ENCODE measurements at places on chromosomes 12 and 14.

GRCh38 chr14:72808564-72808963 lies 85.3 kb downstream of the DPF3 start:
- DNase-seq = no peak

DNA sequence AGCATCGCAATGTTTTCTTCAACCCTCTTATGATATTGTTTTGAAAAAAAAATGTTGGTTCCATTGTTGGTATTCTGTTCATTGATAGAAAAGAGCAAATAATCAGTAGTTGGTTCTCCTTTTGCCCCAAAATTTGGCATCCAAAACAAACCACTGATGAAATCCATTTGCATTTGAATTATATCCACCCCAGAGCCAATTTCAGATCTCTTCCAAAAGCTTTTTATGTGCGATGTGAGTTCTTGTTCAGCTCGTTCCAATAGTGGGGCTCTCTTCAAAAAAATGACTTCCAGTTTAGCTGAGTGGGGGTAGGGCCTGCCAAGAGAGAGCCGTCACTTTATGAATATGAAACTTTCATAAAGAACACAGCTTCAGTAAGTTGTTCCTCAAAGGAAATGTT lies 130.7 kb downstream of the DIO2 start:
- no peak for DNase-seq

GRCh38 chr14:90263748-90264449 lies 7.5 kb downstream of the PSMC1 start:
- DNase-seq = no peak

DNA sequence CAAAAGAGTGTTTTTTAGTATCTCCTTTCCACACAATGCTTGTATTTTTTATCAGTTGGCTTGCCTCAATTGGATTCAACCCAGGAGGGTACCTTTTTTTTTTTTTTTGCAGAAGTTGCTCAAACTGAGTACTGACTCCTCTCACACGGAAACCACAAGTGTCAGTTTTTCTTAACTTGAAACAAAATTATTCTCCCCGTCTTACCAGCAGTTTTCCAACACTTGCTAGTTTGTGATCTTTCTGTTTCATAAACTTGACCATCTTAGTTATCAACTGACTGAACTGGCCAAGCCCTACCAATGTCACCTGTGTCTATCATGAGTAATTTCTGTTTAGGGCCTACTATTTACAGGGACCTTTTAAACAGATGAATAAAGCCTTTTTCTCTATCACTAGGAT lies 34.1 kb upstream of the ITPR2 start:
- no peak for DNase-seq

DNA sequence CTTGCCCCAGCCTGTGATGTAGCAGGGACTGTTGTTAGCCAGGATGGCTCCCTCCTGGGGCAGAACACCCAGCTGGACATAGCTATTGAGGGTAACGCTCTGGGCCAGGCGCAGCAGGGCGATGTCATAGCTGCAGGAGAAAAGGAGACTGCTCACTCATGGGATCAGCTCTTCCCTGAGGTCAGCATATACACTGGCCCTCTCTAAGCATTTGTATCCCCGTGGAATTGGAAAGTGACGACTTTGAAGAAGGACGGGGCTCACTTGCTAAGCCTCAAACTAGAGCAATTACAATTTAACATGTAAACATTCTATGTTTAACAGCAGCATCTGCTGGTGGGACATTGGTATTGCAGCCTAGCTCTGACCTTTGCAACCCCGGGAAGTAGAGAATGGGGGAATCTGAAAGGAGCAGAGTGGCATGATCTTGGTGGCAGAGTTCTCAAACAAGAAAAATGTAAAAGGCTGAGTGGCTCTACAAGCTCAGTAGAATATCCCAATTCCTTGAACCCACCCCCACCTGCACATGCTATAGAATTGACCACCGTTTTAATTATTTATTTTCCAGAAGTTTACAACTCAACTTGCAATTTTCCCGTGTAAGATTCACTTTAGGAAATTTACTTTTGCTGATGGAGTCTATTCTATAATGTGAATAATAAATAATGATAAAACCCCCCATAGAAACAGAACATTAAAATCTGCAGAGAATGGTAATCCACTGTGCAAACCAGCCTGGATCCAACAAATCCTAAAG lies 5.0 kb downstream of the CELA1 start:
- peak; percentile 30 for DNase-seq

DNA sequence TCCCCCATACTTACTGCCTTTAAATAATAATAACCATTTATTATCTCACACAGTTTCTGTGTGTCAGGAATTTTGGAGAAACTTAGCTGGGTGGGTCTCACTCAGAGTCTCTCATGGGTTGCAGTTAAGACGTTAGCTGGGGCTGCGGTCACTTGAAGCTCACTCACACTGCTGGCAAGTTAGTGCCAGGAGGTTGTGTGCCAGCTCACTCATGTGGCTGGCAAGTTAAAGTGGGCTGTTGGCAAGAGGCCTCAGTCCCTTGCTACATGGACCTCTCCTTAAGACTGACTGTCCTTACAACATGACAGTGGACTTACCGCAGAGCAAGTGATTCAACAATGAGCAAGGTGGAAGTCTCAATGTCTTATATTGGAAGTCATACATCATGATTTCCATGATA lies 61.3 kb upstream of the AVPR1A start:
- no peak for DNase-seq

- no peak for DNase-seq
Measured at GRCh38 chr12:132219323-132219722, 75.1 kb downstream of the NOC4L start.
